ENCODE measurements at places on chromosomes 1 and 21. TPM values are rescaled to one million over a fixed set of nuclear protein-coding genes. Genes with fewer than 3 reads are reported as not detected.

DNA sequence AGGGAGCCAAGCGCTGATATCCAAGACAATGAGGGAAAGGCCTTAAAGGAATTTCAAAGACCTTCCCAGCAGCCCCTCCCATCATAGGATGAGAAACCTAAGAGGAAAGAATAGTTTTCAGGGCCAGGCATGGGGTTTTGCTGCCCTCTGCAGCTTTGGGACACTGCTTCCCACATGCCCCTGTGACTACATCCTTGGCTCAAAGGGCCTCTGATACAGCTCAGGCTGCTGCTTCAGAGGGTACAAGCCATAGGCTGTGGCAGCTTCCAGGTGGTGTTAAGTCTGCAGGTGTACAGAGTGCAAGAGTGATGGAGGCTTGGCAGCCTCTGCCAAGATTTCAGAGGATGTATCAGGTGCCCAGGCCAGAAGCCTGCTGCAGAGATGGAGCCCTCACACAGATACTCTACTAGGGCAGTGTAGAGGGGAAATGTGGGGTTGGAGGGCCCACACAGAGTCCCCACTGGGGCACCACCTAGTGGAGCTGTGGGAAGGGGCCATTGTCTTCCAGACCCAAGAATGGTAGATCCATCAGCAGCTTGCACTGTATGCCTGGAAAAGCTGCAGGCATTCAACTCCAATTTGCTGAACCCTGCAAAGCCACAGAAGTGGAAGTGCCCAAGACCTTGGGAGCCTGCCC is 125.8 kb downstream of the SLC45A1 start:
- DNase-seq: no peak

Gene SLAMF6
- not detected for total RNA-seq

DNA sequence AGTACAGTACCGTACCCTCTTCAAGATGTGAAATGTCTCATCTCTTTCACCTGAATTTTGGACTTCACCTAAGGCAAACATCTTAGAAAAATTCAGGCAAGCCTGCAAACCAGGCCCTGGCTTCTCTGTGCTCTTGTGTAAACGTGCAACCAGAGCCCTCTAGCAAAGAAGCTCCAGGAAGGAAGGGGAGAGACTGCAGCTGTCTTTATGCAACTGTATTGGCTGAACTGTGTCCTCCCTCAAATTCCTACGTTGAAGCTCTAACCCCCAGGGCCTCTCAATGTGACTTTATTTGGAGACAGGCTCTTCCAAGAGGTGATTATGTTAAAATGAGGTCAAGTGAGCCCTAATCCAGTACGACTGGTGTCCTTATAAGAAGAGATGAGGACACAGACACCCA is 60.3 kb downstream of the SLC45A1 start:
- peak; percentile 64 for DNase-seq

DNA sequence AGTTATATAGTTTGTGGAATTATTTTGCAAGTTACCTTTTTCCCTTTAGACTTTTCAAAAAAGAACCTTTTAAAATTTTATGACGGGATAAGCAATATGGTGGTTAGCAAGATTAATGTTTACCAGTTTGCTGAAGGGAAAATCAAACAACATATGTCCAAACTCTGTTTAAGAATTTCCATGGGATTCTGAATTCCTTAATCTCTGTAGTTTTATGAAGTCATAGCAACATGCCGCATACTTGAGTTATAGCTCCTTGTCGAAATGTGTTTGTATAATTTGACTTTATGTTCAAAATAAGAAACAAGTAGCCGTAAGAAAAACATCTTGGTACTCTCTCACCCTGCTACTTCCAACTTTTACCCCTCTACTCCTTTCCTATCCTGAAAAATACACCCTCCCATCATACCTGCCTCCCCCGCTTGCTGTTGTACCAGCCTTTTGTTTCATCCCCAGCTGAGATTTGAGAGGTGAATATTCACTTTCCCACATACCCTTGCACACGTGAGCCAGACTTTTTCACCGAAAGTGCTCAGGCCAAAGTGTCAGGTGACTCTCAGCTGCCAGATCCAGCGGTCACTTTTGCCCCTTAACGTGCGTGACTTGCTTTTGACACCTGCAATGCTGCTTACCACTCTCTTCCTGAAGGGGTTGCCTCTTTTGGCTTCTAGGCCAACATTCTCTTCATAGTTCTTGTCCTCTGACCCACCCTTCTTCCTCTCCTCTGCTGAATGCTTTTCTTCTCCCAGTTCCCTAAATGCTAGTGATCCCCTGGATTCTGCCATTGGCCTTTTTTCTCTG is 83.5 kb upstream of the ZNF326 start:
- peak; percentile 60 for DNase-seq

- no peak for DNase-seq
These were observed 540.9 kb upstream of the ADGRL2 start for GRCh38 chr1:81259625-81260411.

DNA sequence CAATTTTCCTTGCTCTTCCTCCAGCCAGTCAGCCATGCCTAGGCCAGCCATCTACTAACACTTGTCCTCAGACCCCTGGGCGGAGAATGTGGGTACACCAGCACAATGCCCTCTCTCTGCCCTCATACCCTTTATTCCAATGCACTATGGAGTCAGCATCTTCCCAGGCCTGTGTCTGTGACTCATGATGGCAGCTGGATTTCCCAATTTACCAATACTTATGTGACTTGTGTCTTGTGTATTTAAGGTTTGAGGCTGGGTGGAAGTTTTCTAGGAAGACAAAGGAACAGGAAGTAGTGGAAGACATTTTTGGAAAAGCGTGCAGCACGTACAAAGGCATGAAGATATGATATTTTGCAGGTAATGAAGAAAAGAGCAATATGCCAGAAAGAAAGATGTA is 114.3 kb downstream of the NMNAT2 start:
- peak; percentile 58 for DNase-seq

GRCh38 chr1:230270559-230271281 is 155.4 kb downstream of the PGBD5 start:
- peak; percentile 7 for DNase-seq
